ENCODE measurements at places on chromosomes 6 and 20. TPM values are rescaled to one million over a fixed set of nuclear protein-coding genes. Genes with fewer than 3 reads are reported as not detected.

The ZNF165 gene
- 0.68 TPM for total RNA-seq

GRCh38 chr6:17965397-17965796, 22.0 kb downstream of the KIF13A start:
- no peak for DNase-seq

DNA sequence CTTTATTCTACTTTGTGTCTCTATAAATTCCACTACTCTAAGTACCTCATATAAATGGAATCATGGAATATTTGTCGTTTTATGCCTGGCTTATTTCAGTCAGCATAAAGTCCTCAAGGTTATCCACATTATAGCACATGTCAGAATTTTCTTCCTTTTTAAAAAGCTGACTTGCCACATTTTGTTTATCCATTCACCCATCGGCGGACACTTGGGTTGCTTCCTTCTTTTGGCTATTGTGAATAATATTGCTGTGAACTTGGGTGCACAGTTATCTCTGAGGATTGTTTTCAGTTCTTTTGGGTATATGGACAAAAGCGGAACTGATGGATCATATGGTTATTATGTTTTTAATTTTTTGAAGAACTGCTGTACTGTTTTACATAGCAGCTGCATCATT, 39.1 kb upstream of the ME1 start:
- DNase-seq: no peak

- no peak for DNase-seq
These were observed 60.7 kb upstream of the SHLD1 start for GRCh38 chr20:5689463-5689862.

DNA sequence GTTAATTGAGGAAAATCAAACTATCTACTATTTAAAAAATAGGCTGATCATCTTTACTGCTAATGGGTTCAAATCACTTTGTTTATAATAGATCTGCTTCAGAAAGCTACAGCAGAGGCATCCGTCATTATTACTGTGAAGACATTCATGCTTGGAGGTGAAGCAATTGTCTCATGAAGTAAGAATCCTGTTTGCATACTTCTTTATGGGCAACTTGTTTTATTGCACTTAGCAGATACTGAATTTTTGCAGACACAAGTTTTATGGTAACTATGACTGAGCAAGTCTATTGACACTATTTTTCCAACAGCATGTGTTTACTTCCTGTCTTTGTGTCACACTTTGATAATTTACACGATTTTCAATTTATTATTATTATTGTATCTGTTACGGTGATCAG, 573.9 kb downstream of the RFPL4B start:
- DNase-seq: no peak

Data from SJCRH30 (cell line).